ENCODE measurements at places on chromosomes 4 and X. TPM values are rescaled to one million over a fixed set of nuclear protein-coding genes. Genes with fewer than 3 reads are reported as not detected.

Gene ENPEP
- 1.3 TPM for total RNA-seq

Gene LUZP4
- total RNA-seq = not detected

Gene FRG2
- total RNA-seq = not detected

Gene ASB9
- 24.5 TPM for total RNA-seq

Gene DRD5
- total RNA-seq = not detected

Gene GLRB
- total RNA-seq = 14.7 TPM

Gene DGAT2L6
- total RNA-seq = not detected

Gene TKTL1
- total RNA-seq = not detected

Gene AGA
- total RNA-seq = 129 TPM

Gene NUP62CL
- 11.8 TPM for total RNA-seq

Gene CXorf65
- not detected for total RNA-seq

Gene MAP9
- total RNA-seq = 13.8 TPM

Gene SLC25A4
- total RNA-seq = 15.3 TPM

Gene SAGE1
- total RNA-seq = not detected

Gene PIM2
- total RNA-seq = 19.3 TPM

Gene ANKRD50
- 11.0 TPM for total RNA-seq

Gene KLHL15
- total RNA-seq = 19.3 TPM

GRCh38 chr4:156638925-156639605, 332.5 kb downstream of the PDGFC start:
- DNase-seq = no peak

GRCh38 chr4:92241094-92241493, 62.7 kb upstream of the GRID2 start:
- DNase-seq = no peak

DNA sequence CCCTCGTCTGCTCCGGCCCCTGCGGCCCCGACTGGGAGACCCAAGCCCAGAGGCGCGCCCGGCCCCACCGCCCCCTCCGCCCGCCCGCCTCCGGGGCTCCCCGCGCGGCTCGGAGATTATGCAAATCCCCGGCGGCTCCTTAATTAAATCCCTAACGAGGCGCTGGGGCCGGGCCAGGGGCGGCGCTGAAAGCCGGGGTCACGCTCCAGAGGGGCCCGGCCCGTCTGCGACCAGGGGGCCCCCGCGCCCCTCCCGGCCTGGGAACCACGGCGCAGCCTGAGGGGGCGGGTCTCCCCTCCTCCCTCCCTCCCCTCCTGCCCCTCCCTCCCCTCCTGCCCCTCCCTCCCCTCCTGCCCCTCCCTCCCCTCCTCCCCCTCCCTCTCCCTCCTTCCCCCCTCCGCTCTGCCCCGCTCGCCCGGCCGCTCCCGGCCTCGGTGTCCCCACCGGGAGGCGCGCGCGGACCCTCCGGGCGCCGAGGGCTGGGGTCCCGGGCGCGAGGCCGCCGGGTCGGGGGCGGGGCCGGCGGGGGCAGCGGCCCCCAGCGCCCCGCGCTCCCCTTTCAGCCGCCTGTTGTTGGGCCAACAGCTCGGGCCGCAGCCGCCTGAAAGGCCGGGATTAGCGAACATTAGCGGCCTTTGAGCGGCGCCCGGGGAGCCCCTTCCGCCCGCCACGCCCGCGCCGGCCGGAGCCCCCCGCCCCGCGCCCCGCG, 25.9 kb upstream of the FGFR3 start:
- no peak for DNase-seq

DNA sequence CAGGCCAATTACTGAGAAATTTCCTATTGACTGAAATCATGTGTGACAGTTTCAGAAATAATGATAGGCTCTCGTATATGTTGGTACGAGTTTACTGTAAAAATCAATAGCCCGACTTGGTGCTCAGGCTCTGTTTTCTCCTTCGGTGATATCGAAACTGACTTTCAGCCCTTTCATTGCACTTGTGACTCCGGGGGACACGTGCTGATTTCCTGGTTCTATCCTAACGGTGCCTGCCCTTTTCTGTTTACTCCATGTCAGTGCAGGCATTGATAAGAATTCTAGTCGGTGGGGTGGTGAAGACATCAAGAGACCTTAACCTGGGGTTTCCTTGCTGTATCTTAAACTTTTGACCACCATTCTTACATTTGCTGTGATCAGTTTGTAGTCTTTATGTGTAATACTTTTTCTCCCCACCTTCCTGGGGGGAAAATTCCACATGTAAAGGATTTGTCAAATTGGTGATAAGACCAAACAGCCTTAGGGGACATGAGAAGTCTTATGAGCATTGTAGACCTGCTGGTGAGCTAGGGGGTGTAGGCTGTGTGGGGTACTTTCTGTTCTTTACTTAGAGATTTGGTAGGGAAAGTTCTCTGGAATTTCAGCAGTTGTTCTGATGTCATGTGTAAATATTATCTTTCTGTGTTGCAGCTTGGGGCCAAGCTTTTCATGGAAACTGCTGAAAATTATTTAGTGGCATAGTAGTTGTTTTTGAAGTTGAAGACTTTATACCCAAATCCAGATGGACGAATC, 52.7 kb downstream of the TMEM131L start:
- DNase-seq = no peak

DNA sequence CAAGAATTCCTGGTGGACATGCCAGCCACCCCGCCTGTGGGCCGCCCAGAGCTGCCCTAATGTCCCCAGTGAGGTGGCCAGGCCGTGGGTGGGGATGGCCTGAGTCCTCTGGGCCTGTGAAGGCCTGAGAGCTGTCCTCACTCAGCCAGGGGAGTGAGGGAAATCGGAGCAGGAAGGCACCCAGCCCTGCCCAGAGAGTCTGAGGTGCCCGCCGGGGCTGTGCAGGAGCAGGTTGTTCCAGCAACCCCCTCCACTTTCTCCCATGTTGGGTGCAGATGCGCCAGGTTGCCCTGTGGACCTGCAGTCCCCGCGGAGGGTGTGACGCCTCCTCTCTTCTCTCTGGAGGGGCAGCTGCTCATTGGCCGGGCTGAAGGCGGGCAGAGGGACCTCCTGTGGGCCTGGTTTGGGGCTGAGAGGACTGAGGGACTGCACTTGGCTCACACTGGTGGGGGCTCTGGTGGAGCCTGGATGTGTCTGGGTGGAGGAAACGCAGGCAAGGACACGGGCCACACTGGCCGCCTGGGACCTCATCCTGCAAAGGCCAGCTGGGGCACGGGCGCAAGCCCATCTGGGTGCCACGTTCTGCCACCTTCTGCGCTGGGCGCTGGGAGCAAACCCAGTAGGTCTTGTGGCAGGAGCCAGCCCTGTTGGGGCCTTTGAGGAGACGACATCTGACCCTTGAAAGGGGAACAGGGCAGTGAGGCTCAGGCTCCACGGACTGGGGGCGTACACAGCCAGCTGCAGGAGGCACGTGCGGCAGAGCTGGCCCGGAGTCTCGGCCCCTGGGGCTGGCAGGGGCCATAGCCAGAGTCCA, 14.0 kb downstream of the DOK7 start:
- DNase-seq = no peak

DNA sequence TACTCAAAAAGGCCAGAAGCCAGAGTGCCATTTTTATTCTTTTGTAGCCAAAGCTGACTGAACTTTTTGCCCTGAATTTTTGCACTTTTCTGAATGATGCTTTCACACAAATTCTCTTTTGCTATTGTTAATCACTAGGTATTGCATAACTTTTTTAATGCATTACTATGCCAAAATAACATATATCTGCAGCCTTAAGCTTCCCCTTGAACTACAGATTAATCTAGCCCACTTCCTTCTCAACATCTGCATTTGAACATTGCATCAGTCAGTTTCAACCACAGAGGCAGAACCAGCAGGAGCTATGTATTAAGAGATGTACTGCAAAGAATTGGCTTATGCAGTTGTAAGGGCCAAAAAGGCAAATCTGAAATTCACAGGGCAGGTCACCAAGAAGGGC, 197.6 kb upstream of the GYPA start:
- no peak for DNase-seq

DNA sequence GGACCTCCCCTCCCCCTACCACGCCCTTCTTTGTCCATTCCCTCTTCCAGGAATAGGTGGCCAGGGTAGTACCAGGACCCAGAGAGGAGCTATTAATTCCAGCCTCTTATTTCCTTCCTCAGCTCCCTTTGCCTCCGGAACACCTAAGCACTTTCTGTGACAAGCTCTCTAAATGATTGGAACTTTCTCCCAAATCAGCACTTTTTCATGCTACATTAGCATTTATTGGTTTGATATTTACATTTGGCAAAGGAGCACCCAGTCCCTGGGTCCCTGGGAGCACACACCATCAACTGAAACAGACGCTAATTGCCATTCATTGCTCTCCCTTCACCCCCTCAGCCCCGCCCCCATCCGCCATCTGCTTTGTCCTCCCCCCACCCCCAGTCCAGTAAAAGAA, 182.0 kb upstream of the BCOR start:
- no peak for DNase-seq

DNA sequence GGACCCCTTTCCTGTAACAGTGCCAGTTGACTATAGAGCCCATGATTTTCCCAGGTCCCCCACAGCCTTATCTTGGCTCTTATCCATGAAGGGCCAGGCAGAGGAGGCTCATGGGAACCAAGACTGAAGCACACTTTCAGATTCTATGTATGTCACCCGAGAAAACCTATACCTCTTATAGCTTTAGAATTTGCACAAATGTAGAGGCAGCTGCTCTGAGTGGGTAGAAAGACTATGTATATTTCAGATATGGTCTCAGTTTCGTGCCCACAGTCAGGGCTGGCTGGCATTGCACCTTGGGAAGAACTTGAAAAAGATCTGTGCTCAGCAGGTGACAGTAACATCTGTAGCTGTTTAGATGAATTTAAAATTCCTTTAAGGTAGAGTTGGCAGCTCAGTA, 8.3 kb upstream of the LNX1 start:
- DNase-seq = no peak

- DNase-seq = peak; percentile 50
Observed at GRCh38 chrX:118459494-118459893, 36.1 kb upstream of the DOCK11 start.

- DNase-seq = no peak
Observed at GRCh38 chr4:174789657-174790056, 39.4 kb downstream of the GLRA3 start.

GRCh38 chrX:38558686-38559085, 2.7 kb upstream of the TSPAN7 start:
- no peak for DNase-seq

- DNase-seq = no peak
Observed at GRCh38 chr4:23932901-23933308, 43.1 kb upstream of the PPARGC1A start.

GRCh38 chrX:147838465-147839131, 73.1 kb upstream of the FMR1 start:
- peak; percentile 13 for DNase-seq

- no peak for DNase-seq
Observed at GRCh38 chr4:5028480-5028879, 9.2 kb upstream of the CYTL1 start.

- DNase-seq = no peak
Observed at GRCh38 chr4:15333692-15334633, 93.9 kb upstream of the C1QTNF7 start.
